ENCODE measurements at places on chromosomes 5 and 9.

DNA sequence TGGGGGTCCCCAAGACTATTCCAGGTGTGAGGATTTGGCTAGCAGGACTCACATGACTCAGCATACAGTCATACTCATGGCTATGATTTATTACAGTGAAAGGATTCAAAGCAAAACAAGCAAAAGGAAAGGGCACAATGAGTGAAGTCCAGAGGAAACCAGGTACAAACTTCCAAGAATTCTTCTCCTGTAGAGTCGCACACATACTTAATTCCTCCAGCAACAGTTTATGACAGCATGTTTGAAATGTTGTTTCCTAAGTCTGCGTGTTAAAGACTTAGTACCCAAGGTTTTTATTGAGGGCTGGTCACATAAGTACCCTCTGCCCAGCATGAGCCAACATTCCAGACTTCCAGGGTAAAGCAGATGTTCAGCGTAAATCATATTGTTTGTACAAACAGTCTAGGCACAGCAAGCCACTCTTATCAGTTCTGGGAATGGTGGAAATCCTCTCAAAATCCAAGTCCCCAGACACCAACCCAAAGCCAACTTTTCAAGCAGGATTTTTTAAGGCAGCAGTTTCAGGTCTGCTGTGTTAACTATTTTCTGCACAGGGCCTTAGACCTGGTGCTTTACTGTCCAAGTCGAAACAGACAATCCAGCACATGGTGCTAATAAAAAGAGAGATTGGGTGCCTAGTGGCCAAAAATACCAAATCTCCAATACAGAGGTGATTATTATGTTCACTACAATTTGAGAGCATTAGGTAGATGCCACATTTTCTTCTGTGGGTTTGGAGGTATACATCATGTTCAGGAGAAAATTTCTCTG is 18.6 kb upstream of the RICTOR start:
- no peak for DNase-seq

GRCh38 chr5:107155707-107156106 is 515.0 kb downstream of the EFNA5 start:
- DNase-seq: no peak

DNA sequence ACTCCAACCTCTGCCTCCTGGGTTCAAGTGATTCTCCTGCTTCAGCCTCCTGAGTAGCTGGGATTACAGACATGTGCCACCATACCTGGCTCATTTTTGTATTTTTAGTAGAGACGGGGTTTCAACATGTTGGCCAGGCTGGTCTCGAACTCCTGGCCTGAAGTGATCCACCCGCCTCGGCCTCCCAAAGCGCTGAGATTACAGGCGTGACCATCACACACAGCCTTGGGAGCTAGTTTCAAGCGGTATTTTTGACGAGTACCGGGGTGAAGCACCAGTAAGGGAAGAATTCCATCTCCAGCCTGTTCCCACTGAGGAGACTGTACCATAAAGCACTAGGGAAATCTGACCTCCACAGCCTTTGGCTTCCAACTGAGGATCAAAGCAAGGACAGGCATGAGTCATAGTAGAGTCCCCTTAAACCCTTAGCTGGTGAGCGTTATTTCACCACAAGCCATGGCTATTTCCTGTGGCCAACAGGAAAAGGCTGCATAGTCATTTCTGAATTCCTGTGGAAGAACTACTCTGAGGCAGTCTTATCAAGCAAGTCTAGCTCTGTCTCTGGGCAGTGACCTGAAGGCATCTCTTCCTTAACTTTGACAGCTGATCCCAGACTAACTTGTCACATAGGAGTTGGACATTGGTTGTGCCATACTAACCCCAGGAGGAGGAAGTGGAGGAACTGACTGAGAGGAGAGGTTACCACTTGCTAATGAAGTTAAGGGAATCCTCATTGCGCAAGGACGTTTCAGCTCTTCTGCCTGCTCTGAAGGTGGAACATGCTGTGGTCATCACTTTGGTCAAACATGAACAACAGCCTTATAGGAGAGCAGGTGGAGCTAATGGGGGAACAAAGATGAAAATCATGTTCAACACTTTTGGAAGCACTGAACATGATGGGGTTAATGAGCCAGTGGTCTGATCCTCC is 85.8 kb upstream of the DMRT1 start:
- no peak for DNase-seq

- DNase-seq: no peak
Measured at GRCh38 chr9:3509926-3510325, 15.9 kb downstream of the RFX3 start.

DNA sequence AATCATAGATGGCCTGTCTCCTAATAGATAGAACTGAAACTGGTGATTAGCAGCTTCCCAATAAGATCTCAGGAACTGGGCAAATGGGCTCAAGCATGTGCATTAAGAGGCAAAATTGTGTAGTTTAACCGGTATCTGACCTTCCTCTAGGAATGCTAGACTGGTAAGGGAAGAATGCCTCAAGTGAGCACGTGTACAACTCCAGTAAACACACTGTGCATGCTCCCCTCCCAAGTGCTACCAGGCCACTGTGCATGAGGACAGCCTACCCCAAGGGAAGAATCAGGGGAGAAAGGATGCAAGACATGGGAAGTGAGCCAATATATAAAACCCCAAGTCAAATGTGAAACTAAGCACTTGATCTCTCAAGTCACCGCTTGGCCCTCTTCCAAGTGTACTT is 1157.4 kb upstream of the CDH18 start:
- DNase-seq: no peak

DNA sequence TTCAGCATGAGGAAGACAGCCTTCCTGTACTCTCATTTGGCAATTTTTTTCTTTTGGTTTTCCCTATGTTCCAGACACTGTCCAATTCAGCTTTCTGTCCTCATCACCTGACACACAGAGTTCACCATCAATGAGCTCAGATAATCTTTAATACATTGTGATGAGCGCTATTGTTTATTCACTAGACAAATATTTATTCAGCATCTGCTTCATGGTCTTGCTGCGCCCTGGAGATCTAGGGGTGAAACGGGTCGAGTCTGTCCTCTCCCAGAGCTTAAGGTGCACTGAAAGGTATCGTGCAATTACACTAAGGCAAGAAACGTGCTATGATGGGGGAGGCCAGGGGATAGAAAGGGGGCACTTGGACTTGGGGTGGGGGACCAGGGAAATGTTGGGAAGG is 281.6 kb downstream of the ZSWIM6 start:
- DNase-seq: no peak

- DNase-seq: no peak
Measured at GRCh38 chr5:53323511-53323910, 156.9 kb upstream of the FST start.

DNA sequence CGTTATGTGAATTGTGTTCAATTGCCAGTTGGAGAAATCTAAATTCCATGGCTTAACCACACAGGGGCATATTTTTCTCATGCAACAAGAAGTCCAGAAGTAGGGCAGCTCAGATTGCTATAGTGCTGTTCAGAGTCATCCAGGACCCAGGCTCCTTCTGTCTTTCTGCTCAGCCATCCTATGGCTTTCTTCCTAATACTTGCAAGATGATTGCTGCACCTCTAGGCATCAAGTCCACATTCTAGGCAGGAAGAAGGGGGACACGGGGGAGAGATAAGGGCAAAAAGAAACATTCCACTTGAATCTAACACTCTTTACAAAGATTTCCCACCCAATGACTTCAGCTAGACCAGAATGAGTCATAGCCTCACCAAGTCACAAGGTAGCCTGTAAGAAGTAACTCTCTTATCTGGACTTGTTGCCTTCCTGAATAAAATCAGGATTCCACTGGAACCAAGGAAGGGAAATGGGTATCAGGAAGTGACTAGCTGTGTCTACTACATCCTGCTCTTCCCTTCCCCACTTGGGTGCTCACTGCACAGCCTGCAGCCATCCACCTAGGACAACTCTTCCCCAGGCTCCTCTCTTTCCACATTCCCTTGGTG is 5.3 kb downstream of the ERAP2 start:
- no peak for DNase-seq

DNA sequence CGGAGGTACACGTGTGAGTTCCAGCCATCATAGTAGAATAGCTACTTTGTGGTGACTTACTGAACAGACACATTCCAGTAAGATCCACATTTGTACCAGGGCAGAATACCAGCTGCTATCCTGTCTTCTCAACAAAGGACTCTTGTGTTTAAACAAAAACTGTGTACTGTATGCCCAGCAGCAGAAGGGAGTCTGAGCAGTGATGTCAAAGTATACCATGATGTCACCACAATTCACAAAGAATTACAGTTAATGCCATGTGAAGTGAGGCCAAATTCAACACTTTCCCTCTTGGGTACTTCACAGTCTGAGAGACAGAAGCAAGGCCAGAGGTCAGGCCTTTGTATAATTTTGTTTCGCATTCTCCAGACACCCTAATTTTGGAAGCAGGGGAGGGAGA is 137.0 kb downstream of the ADAMTSL1 start:
- no peak for DNase-seq

GRCh38 chr9:96777426-96777864 is 442 bp downstream of the ZNF510 start:
- peak; percentile 0 for DNase-seq

DNA sequence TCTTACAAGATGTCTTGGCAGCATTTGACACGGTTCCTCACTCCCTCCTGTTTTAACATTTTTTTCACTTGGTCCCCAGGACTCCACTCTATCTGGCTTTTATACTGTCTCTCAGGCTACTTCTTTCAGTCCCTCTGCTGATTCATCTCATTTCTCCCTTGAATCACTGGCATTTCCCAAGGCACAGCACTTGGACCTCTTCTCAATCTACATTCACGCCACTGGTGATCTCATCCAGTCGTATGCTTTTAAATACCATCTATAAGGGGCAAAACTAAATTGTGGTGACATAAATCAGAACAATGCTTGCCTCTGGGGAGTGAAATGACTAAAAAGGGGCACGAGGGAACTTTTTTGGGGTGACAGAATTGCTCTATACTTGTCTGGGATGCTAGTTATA is 47.1 kb downstream of the MAPKAP1 start:
- DNase-seq: no peak

GRCh38 chr9:108275906-108276305 is 579.9 kb downstream of the ACTL7B start:
- DNase-seq: no peak

GRCh38 chr9:94874316-94874715 is 147.8 kb downstream of the AOPEP start:
- DNase-seq: no peak

DNA sequence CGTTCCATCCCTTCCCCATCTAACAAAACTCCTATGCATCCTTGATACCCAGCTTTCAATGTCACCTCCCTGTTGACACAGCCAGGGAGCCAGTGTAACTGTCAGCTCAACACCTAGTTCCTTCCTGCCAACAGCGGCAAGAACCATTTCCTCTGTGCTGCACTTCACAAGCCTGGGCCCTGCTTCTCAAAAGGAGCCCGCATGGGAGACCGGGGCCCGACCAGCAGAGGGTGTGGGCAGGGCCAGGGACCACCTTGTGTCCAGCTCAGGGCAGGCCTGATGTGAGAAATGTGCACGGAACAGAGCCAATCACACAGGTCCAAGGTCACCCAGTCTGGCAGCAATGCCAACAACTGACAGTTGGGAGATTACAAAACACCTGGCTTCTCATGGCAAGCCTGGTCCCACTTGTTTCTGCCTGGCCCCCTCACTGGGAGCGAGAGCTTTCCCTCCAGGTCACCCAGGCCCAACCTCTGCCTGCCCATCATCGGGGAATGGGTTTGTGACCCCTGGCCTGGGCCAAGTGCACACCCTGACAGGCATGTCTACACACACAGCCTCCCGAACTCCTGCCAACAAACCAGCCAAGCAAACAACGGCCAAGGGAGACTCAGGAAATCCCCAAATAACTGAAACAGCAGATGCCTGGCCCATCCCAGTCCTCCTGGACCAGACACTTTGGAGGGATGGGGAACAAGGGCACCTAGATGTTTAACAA is 3.1 kb downstream of the RNF44 start:
- no peak for DNase-seq
